ENCODE measurements at places on chromosomes 1 and 21.

DNA sequence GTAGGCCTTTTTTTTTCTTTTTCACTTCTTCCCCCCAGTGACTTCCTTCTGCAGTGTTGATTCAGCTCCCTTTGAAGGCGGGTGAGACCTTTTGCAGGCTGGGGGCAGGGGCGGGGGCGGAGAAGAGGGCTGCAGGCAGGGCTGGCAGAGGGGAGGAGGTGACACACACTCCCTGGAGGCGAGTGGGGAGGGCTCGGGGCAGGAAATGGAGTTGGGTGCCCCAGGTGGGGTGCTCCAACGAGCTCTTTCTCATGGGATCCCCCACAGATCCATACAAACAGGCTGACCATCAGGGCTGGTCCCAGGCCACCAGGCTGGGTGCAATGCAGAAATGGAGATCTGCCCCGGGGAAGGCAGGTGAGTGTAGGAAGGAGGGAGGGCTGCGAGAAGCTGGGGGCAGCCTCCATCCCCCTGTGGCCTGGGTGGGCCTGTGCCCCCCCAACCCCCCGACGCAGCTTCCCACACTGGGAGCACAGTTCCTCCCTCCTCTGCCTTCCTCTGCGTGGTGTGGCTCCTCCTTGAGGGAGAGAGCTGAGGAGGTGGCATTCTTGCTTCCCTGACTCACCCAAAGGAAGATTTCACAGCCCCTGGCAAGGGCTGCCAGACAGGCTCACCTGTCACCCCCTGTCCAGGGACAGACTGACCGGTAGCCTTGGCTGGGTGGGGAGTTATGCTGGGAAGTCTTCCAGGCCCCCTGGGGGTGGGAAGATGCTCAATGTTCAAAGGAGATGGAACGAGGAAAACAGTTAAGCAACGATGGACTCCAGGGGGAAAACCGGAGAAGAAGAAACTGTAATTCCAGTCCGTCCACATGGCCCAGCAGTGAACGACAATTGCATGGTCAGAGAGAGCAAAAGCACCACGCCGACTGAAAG lies 7.1 kb upstream of the ITGB2 start:
- no peak for DNase-seq

GRCh38 chr1:231186356-231187115 lies 24.7 kb downstream of the TRIM67 start:
- no peak for DNase-seq

DNA sequence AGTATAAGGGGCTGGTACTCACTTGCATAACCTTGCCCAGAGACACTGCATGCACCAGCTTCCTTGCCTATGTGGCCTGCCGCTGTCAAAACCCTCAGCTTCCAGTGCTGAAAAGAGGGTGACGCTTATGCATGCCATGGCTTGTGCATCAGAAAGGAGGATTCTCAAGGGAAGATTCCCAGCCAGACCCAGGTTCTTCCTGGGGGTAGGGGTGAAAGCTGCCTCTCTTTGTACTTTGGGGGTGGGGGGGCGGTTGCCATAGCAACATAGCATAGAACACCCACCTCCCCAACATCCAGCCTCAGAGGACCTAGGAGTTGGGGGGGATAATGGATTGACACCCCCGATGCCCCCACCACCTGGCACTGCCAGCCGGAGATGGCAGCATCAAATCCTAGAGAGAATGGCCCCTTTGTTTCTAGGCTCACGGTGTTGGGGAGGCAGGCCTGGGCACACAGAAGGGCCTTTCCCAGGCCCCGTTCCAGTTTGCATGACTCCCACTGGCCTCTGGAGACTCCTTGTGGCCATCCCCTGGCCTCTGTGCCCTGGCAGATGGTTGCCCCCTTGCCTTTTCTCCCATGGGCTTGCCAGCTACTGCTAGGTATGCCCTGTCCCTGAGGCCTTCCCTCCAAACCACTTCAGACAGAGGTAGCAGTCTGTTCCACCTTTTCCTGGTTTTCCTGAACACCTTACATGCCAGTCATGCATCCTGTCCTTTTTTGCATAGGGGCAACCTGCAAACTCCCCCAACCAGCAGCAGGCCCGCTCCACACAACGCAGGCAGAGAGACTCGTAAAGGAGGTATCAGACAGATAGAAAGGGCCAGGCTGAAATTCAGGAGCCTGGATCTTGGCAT lies 44.6 kb downstream of the RHBG start:
- DNase-seq: no peak

DNA sequence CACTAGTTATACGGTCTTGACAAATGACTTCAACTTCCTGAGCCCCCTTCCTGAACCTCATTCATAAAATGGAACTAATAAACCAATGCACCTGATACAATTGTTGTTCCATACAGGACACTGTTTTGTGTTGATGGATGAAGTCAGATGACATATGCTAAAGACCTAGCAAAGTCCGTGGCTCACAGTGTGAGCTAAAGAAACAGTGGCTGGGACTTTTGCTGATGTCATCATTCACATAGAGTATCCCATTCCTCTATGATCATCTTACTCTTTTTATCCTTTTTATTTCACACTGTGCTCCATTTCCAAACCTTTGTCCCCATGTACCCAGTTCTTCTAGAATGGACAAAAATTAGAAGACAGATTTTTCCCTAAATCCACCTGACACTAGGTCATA lies 83.7 kb upstream of the KAZN start:
- no peak for DNase-seq

DNA sequence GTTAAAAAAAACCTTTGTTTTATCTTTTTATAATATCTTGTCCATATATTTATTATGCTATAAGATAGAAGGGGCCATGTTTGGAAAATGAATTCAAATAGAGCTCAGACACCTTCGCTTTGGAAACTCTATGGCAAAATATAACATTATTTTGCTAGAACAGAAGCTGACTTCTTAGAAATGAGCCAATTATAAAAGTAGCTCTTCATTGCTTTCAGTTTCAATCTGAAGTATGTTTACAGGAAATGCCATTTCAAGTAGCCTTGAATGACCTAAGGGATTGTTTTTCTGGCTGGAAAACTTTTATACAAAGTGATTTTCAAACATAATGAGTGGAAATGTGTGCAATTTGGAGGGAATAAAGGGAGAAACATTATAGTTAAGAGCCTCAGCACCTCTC lies 37.8 kb upstream of the GBP5 start:
- no peak for DNase-seq

DNA sequence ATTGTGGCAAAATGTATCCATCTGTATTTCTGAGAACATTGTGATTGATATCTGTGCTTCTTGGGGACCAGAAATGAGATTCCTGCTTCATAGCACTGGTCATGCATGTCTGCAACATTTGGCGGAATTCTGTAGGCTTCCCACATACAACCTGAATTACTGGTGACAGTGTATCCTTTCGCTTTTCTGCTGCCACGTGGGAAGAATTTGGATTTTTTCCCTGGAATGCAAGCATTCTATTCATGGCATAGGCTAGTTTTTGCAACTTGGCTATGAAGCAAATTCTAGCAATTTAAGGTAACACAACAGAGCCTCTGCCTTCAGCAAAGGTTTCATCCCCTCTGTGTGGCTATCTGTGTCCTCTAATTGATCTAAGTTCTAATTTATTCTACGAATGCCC lies 85.9 kb downstream of the BCAR3 start:
- no peak for DNase-seq

- no peak for DNase-seq
These were observed 25.5 kb downstream of the USP1 start for GRCh38 chr1:62462370-62462769.

DNA sequence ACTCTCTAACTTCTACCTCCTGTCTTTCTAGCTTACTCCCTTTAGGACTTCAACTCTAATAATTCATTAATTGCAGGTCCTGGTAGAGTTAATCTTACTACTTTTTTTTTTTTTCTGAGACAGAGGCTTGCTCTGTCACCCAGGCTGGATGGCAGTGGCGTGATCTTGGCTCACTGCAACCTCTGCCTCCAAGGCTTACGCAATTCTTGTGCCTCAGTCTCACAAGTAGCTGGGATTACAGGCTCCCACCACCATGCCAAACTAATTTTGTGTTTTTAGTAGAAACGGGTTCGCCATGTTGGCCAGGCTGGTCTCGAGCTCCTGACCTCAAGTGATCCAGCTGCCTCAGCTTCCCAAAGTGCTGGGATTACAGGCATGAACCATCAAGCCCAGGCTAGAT lies 15.7 kb downstream of the BTBD8 start:
- DNase-seq: no peak

- DNase-seq: no peak
These were observed 26.6 kb downstream of the LRRC8C start for GRCh38 chr1:89659322-89660081.

DNA sequence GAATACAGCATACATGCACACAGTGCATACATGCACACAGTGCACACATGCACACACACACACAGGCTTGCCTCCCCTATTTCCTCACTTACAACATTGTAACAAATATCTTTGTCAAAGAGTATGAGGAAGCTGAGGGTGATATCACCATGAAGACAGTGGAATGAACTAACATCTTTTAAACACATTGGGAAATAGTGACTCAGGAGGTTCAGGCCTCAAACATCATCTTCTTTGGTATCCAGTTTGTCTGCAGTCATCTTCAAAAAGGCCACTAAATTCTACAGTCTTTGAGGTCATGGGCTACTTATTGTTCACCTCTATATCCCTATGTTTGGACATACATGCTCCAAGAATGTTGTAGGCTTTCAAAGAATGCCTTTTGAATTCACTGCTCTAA lies 2.1 kb upstream of the LCE2B start:
- DNase-seq: no peak

DNA sequence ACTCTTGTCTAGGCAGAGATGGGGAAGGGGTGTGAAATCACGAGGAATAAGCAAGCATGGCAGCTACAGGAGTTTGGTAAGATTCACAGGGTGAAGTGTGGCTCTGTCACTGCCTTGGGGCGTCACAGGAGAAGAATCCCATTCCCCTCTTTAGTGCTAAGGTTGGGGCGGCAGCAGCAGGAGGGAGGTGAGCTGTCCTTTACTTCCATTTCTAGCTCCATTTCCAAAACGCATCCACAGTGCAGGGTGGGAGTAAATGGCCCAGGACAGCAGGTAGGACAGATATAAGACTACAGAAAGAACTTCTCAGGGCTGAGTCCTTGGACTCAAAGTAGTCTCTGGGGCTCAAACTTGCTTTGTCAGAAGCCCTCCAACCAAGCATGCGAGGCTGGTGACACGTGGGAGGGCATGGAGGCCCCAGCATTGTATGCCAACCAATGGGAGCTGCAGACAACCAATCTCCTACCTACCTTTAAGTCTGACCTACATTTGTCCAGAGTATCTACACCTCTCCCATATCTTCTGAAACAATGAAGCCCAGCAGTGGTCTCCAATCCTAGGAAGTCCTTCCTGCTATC lies 8.5 kb downstream of the MEF2D start:
- no peak for DNase-seq

- no peak for DNase-seq
These were observed 84.8 kb upstream of the CACYBP start for GRCh38 chr1:174914991-174915390.

DNA sequence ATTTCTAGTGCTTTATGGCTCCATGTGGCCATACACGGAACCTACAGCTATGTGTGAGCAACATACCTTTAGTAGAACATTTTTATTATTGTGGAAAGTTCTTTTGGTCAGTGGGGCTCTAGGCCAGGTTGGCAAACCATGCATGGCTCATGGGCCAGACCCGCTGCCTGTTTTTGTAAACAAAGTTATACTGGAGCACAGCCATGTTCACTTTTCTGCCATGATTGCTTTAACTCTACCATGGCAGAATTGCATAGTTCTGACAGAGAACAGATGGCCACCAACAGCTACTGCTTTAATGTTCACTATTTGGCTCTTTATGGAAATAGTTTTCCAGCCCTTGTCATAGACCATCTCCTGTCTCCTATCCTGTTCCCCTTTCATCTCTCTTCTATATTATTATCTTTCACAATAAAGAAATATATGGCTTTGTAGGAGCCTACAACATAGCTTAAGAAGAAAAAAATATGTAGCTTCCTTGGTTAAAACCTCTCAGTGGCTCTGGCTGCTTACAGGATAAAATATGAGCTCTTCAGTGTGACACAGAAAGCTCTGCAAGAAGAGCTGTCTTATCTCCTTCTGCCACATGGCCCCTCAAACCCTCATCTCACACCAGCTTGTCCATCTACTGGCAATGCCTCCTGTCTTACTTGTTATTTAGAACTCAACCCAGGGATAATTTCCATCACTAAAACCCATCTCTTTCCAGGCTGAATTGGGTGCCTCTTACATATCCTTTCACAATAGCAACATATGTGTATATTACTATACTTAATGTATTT lies 54.6 kb upstream of the RWDD3 start:
- no peak for DNase-seq

Data from GF-D8 (cell line).